Fibroblast of gingiva (primary cell): ENCODE measurements at places on chromosomes 3 and 15.

DNA sequence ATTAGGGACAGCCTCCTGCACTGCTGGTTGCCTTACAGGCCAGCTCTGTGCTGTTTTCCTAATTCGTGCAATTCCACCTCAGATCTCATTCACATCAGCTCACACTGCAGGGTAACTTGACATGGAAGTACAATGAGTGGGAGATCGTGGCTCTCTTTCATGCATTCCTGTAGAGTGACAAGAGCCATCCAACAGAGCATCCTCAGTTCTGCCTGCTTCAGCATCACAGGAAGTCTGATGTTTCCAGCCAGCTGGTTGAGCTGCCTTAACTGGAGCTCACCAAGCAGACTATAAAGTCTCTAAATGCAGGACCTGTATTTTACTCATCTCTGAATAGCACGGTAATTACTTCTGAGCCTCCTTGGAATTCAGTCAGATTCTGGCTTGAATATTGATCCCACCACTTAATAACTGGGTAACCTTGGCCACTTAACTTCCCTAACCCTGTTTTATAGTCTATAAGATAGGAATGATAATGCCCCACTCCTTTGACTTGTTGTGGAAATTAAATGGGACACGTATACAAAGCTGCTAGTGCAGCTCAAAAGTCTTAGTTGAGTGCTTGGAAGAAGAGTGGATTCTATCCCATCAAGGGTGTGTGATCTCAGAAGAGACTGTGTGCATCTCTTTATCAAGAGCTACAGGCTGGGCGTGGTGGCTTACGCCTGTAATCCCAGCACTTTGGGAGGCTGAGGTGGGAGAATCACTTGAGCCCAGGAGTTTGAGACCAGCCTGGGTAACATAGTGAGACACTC, 1.4 kb upstream of the DIS3L start:
- DNase-seq = no peak

- no peak for DNase-seq
Observed at GRCh38 chr3:125072301-125072700, 16.5 kb upstream of the HEG1 start.

DNA sequence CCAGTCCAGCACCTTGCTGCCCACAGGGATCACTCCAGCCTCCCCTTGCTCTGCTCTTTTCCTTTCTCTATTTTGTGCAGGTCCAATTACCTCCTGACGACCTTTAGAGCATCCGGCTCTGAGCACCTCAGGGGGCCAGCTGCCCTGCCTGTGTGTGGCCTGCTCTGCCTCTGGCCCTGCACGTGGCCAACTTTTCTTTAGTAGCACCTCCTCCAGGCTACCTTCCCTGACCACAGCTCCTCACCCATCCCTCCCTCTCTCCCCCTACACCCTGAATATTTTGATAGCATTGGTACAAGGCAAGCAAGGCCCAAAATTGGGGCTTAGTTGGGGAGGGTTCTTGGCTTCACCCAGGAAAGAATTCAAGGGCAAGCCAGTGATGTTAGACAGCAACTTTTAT, 66.9 kb upstream of the PRR20G start:
- DNase-seq = no peak

DNA sequence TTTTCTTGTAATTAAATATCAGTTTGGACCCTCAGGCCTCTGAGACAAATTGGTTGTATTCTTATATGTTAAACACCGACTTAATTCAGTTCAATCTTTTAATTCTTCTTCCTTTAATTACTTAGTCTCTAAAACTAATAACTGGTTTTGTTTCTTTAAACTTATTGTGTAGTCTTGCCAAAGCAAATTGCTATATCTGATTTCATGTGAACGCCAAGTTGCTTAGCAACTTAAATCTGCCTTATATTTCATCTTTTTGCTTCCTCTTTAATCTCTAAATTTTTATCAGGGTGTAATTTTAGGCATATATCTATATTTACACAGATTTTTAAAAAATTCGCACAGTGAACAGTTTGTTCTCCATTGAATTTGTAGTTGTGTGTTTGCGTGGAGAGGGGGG, 82.2 kb downstream of the CADM2 start:
- DNase-seq = no peak

GRCh38 chr15:66154581-66154980, 99.0 kb downstream of the MEGF11 start:
- DNase-seq = no peak

- DNase-seq = no peak
Observed at GRCh38 chr3:4241595-4242170, 61.5 kb upstream of the SETMAR start.

DNA sequence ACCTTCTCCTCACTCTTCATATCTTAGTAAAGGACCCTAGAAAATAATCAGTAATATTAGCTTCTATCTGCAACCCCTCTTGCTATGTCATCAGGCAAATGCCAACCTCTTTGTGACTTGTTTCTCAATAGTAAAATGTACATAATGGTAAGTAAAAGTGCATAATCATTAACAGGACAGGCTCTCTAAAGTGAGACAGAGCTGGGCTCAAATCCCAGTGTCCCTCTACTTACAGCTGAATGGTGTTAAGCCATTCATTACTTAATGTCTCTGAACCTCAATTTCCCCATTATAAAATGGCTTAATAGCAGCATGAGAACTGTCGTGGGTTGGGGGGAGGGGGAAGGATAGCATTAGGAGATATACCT, 62.6 kb upstream of the ATP11B start:
- no peak for DNase-seq

GRCh38 chr3:150303768-150304167, 104.3 kb upstream of the TSC22D2 start:
- no peak for DNase-seq

DNA sequence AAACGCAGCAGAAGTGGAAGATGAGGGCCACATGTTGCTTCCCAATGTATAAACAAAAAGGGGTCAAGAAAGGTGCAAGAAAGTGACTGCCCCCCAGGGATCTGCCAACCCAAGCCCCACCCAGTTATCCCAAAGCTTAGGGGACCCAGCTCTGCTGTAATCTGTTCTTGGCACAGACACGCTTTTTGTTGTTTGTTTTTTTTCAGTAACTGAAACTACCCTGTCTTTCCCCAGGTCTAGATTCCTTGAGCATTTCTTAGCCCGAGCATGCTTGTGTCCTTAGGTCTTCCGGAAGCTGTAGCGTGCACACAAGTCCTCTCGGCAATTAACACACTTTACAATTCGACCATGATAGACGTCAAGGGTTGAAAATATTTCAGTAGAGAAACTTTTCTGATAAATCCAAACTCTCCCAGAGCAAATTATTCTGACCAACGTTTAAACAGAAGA, 8.5 kb upstream of the PPARG start:
- no peak for DNase-seq

GRCh38 chr15:74322558-74323180, 44.8 kb downstream of the CYP11A1 start:
- peak; percentile 38 for DNase-seq

DNA sequence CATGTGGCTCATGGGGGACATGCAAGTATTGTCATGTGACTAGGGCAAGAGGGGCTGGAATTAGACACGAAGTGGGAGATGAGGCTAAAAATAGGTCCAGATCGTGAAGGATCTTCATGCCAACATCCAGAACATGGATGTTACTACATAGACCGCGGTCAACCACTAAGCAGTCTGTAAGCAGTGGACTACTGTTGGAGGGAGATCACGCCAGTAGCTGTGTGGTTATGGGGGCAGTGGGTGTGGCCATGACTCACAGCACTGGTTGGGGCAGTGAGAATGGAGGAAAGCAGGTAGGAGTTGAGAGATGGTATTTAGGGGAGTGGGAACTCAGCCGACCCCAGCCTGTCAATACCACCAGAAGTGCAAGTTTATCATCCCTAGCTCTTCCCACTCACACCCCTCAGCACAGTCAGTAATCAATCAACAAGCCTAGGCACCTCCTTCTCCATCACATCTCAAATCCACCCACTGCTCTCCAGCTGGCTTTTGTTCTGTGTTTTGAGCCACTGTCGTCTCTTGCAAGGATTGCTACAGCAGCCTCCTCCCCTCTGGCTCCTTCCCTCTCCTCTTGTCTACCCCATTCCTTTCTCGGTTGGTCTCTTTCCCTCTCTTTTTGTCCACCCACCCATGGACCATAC, 107.2 kb upstream of the ABHD17C start:
- no peak for DNase-seq

GRCh38 chr15:41870689-41871081, 23.2 kb downstream of the SPTBN5 start:
- peak; percentile 18 for DNase-seq

- DNase-seq = peak; percentile 89
Observed at GRCh38 chr3:136819731-136820679, 1.1 kb downstream of the SLC35G2 start.

DNA sequence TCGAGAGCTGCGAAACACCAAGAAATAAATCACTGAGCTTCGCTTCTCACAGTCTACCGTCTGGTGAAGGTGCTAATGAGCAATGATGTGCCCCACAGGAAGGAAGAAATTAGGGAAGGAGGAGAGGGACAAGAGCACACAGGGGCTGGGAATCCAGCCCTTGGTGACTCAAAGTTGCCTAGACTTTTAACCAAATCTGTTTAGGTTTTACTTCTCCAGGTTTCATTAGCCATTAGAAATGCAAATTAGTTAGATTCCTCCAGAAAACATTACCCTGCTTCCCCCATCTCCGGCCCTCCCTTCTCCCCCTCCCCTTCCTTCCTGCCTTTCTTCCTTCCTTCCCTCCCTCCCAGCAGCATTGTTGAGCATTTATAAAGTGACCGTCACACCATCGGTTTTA, 59.3 kb upstream of the UBE2E1 start:
- DNase-seq = no peak

- no peak for DNase-seq
Observed at GRCh38 chr15:88609344-88610090, 11.6 kb upstream of the AEN start.

- no peak for DNase-seq
Observed at GRCh38 chr15:65902373-65902772, 33.1 kb downstream of the RAB11A start.

DNA sequence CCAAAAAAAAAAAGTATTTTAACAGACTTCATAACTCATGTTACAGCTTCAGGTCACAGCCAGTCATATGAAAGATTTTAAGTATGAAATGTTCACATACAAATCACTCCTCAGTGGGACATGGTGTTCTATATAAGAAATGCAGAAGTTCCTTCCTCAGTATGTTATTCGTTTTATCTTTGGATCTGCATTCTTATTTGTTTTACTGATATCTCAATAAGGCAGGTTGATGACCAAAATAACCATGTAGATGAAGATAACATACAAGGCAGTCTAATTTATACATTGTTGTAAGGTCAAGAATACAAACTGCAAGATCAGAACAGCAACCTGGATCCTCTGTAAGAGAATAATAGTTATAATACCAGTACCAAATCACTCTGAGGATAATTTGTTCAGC, 75.6 kb downstream of the CHAC1 start:
- DNase-seq = no peak

DNA sequence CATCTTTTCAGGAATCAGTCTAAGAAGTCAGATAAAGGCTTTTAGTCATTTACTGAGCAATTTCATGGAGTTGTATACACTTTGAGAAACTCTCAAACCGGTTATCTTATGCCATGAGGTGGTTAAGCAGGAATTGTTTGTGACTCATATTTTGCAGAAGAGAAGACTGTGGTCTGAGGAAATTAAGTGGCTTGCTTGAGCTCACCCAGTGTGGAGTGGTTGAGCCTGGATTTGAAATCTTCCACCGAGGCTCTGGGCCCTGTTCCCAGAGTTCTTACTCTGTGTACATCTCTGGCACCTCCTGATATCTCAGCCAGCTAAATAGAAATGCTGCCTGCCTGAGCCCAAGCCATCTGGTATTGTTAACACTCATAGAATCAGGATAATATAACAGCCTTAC, 37.8 kb upstream of the BCL6 start:
- peak; percentile 82 for DNase-seq

- DNase-seq = peak; percentile 56
Observed at GRCh38 chr3:111989061-111989678, 9.6 kb upstream of the TAGLN3 start.

GRCh38 chr3:186806089-186807055, at the start of gene RFC4:
Gene RFC4 (minus strand): TSS chr3:186806482. CDS start chr3:186804713, 1,769 bp downstream.
- DNase-seq = peak; percentile 51

- no peak for DNase-seq
Observed at GRCh38 chr3:157147099-157147803, 12.7 kb downstream of the CCNL1 start.

- no peak for DNase-seq
Observed at GRCh38 chr3:125147491-125147820, 65.1 kb downstream of the SLC12A8 start.

DNA sequence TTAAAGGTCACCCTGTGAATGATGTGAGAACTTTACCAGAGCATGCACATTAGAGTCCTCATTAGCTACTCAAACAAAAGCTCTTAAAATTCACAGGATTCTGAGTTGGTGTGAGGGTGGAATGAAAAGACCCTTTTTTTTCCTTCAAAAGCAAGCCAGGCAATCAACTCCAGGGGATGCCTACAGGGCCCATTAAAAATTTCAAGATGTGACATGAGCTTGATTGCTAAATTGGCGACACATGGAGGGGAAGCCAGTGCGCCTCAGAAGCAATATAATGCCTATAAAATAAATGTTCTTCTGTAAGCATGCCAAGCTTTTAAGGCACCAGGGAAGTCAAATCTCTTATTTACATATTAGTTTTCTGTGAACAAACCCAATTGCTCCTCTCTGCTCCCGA, 328.8 kb upstream of the SUCLG2 start:
- no peak for DNase-seq

DNA sequence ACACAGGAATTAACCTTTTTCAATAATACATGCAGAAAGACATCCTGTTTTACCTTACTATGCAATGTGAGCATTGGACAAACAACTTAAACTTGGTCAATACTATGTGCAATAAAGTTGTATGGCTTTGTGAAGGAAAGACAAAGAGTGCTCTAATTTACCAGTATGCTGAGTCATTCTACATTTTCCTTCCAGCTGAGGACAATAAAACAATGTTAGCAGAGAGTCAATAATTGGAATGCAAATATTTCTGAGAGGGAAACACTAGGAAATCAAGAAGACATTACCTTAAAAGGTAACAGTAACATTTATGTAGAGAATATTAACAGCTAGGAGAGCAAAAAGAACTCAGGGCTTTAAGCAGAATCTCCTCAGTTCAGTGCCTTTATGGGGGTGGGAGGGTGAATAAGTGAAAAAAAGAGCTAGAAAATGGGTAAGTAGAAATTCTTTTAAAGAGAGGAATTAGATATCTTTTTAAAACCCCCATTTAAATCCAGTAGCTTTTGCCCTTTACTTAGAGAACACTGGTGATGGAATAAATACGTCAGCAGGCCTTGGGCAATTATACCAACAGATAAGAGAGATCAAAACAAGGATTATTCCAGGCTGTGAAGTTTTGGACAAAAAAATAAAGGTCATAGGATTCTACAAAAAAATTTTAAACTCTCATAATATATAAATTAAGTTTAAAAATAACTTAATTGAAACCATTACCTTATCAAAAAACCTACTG, 11.6 kb upstream of the HGD start:
- DNase-seq = peak; percentile 52

DNA sequence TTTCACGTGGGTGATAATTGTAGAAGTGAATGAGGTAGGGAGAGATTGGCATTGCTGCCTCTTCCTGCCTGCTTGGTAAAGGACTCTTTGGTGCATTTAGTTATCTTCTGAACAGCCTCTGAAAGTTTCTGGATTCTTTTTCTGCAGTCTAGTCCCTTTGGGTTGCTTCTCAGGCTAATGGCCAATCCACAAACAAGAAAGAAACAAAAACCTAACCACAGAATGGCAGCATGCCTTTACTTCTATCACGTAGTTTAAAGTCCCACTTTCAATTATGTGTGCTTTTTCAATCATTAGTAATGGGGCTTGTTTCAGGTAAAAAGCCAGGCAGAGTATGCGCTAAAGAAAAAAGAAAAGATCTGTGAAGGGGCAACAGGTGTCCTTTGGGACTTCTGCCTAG, 7.4 kb downstream of the FGF12 start:
- DNase-seq = no peak

GRCh38 chr3:196159952-196160804, 51.0 kb downstream of the ZDHHC19 start:
- peak; percentile 42 for DNase-seq
